SJCRH30 (cell line): ENCODE measurements at places on chromosomes 1 and 21. TPM values are rescaled to one million over a fixed set of nuclear protein-coding genes. Genes with fewer than 3 reads are reported as not detected.
A peak's percentile ranks its signal among the peaks of the same experiment; 100 is the strongest.

- DNase-seq, result no peak
These were observed 108.3 kb upstream of the CD34 start for GRCh38 chr1:208019257-208019656.

DNA sequence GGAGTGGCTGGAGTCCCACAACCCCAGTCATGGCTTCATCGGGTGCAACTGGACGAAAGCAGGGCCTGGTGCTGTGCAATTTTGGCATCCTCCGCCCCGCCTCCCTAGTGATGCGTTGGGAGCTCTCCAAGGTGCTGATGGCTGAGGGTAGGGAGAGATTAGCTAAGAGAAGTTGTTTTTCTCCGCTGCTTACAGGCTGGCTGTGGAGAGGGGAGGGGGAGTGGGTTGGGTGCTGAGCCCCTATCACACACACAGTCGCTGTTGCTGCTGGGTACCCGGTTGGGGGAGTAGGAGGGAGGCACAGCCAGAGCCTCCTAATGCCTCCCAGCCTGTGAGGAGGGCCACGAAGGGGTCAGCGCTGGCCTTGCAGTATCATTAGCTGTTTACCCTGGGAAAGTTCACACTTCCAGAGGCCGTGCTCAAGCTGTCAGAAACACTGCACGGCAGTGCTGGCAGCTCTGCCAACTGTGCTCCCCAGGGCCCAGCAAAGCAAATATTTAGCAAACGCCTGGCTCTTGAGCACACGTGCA, 110.0 kb downstream of the GRIK3 start:
- DNase-seq, result peak; percentile 64

- DNase-seq, result no peak
These were observed 315.9 kb upstream of the GREM2 start for GRCh38 chr1:240927821-240928220.

DNA sequence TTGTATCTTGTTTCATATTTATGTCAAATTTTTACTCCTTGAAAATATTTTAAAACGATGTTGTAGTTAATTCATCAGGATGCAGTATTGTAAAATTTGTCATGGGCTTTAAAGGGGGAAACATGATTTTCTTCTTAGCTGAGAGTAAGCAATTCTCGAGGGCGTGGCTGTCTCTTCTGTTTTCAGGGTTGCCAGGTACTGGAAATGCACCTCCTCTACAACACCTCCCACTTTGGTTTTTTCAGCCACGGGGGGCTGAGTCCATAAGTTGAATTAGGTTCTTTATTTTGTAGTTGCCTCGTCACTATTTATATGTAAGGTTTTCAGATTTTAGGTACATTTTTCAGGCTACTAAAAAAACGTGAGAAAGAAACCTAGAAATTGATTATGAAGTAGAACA, 64.0 kb downstream of the PRDM2 start:
- DNase-seq, result no peak

DNA sequence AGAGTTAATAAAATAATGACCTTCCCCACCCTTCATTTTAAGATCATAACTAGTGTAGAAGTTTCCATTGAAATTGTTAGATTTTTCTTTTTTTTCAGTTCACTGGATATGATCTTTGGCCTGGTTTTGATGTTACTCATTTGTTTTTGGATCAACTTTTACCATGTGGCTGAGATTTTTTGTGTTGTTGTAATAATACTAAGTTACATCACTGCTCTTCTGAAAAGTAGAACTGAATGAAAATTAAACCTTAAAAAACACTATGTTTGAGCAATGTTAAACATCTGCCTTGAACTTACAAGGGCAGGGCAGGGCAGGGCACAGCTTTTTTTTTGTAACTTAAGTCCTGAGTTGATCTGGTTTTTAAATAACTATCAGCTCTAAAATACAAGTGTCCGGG, 204.8 kb upstream of the ADAMTS5 start:
- DNase-seq, result no peak

DNA sequence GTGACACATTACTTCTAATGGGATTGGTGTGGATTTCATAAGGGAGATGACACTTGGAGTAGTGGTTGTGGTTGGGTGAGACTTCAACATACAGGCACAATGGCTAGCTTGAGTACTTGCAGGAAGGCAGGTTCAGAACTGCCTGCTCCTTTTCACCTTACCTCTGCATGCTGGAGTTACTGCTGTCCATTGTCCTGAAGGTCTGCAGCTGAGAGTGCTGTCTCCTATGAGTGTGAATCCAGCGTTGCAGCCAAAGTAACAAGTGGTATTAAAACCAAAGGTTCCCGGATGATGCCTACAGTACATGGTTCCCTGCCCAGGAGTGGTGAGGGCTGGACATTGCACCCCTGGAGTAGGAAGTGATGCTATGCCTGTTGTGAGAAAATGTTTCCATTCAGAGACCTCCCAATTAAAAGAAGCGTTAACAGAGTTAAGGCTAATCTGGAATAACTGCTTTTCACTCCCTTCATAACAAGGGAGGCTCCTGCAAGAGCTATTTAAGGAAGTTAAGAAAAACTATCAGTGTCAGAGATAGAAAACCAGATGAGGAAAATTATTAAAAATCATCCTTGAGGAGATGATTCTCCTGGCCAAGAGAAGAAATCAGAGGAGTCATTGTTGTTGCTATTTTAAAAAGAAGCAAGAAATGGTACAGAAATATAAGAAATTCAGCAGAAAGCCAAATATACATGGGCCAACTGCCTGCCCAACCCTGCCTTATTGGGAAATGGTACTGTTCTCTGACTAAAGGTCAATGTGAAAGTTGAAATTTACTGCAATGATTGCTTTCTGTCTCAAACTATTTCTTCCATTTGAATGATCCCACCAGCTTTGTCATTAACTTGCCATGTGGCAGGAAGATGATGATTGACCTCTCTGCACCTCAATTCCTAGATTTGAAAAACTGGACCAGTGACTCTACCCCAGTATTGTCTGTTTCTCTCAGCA, 9.8 kb upstream of the F5 start:
- peak; percentile 11 for DNase-seq

GRCh38 chr1:1020000-1020404, at the start of gene AGRN:
AGRN (plus strand) TSS chr1:1020120; CDS start chr1:1020173, 53 bp downstream.
- no peak for DNase-seq

GRCh38 chr1:196649990-196650389, 1.9 kb upstream of the CFH start:
- peak; percentile 42 for DNase-seq

- DNase-seq, result no peak
These were observed 177.4 kb downstream of the LBR start for GRCh38 chr1:225250432-225250831.

DNA sequence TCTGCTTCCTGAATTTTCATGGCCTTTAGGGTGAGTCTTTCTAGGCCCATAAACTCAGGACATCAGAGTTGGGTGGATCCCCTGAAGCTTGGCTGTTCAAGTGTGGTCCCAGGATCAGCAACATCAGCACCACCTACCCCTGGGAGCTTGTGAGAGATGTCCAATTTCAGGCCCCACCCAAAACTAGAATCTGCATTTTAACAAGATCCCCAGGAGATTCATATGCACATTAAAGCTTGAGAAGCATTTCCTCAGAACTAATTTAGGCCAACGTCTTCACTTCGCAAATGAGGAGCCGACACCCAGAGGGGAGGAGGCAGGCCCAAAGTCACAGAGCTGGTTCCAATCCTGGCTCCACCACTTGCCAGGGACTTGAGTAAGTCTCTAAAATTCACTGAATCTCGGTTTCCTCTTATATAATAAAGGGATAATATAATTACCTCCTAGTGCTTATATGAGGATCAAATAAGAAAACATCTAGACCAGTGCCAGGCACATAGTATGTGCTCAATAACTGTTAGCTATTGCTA, 10.3 kb upstream of the PHLDA3 start:
- DNase-seq, result no peak

DNA sequence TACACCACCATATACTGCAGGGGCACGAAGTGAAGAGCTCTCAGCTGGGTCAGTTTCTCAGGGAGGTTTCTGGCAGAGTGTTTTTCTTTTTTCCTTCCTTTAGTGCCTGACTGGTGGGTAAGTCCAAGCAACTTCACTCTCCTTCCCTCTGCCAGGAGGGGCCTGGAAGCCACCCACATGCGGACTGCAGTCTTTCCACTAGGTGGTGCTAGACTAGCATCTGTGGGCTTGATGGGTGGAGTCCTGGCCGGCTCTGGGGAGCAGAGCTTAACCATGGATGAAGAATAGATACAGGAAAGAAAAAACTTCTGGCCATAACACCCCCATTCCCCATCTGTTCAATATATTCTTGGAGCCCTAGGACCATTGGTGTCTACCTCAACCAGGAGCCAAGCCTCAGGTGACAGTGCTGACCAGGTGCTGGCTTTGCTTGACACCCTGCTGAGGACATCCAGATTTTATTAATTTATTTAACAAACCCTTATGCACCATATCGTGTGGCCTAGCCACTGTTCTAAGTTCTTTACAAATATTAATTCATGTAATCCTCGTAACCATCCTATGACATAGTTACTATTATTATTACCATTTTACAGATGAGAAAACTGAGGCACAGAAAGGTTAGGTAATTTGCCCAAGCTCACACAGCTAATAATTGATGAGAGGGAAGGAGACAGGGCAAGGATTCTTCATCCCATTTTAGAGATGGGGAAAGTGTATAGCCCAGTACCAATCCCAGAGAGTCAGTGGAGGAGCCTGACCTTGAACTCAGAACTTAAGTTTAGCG, 126.7 kb upstream of the CSF3R start:
- peak; percentile 74 for DNase-seq

- no peak for DNase-seq
These were observed 848 bp upstream of the PYHIN1 start for GRCh38 chr1:158930504-158930903.

DNA sequence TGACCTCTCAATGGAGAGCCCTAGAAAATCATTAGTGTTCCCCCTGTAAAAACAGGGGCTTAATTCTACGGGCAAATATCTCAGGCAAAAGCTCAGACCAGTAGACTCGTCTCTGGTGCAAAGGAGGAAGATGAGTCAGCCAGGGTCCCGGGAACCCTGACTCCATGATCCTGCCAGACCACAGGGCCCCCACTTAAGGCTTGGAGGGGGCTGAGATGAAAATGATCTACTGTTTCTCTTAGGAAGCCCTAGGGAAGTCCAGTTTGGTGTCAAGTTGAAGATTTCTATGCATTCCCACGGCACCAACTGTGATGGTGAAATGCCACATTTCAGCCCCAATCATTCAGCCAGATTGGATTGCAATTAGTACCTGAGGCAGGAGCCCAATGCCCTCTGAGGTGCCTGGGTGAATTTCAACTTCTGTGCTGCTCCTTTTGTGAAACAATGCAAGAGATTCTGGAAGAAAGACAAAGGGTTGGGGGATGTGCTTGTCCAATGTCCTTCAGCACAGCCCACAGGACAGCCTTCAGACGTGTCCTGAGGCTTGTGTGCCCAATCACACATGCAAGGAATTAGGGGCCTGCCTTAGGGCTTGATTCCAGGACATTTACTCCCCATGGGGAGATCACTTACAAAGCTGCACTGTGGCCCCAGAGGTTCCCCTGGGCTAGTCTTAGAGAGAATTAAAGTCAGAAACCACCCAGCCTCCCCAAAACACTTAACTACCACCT, 18.1 kb downstream of the NAV1 start:
- peak; percentile 57 for DNase-seq

DNA sequence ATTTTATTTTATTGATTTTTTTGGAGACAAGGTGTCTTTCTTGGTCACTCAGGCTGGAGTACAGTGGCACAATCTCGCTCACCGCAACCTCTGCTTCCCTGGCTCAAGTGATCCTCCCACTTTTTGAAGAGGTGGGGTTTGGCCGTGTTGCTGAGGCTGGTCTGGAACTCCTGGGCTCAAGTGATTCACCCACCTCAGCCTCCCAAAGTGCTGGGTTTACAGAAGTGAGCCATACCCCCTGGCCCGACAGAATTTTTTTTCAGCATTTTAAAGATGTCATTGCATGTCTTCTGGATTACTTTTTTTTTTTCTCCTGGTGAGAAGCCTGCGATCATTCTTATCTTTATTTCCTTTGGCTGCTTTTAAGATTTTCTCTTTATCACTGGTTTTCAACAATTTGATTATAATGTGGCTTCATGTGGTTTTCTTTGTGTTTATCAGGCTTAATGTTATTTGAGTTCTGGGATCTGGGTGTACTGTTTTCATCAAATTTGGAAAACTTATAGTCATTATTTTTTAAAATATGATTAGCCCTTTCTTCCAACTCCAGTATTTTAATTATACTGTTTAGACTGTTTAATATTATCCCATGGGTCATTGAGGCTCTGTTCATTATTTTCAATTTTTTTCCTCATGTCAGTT, 23.1 kb upstream of the PTBP2 start:
- no peak for DNase-seq

GRCh38 chr1:221670081-221670480, 71.8 kb downstream of the DUSP10 start:
- peak; percentile 9 for DNase-seq

DNA sequence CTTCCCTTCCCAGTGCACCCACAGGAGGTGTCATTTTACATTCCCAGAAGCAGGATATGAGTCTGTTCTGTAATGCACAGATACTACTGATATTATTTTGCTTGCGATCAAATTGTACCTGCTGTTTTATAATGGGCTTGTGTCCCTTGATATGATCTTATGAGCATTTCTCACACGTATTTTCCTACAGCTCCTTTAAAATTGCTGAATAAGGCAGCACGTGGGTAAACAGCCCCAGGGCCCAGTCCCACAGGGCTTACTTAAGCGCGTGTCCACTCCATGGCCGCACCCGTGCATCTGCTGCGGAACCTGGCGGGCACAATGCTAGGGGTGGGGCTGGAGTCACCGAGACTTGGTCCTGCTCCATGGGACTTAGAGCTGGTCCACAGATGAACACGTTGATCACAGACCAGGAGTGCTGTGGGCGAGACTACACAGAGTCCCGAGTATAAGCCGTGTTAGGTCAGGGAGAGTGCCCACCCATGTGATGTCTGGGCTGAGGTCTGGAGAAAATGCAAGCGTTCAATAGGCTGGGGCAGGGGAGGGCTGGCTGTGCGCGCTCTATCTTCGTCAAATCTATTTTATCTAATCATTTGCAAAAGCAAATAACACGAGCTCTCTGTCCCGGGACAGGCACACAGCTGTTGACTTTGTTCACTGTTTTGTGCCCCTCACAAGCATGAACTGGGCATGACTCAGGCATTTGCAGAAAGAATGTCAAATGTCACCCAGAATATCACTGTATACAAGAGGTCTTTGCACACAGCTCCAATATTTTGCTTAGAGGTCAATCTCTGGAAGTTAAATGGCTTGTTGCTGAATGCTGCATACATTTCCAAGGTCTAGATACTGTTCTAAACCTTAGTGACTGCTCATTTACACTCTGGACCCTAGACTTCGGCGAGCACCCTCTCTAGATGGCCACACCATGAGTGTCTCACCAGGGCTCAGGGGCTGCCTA, 119.3 kb downstream of the CRYAA start:
- peak; percentile 72 for DNase-seq

CD46 gene
- 84.6 and 95.1 TPM in 2 replicates for total RNA-seq

SYNC gene
- total RNA-seq, result 1.1 and 1.6 TPM in 2 replicates

OR2G6 gene
- not detected in 2 replicates for total RNA-seq

CD247 gene
- 1.1 TPM in 2 replicates for total RNA-seq

CD160 gene
- total RNA-seq, result not detected in 2 replicates

CELA2A gene
- total RNA-seq, result 0.55 TPM in 1 of 2 replicates, not detected in the other

INSRR gene
- not detected in 2 replicates for total RNA-seq

DNAJC28 gene
- total RNA-seq, result 1.6 and 2.0 TPM in 2 replicates

RIMS3 gene
- 10.0 and 12.7 TPM in 2 replicates for total RNA-seq

FCN3 gene
- not detected in 2 replicates for total RNA-seq

ST6GALNAC3 gene
- total RNA-seq, result 4.8 and 6.4 TPM in 2 replicates
